Activated T-helper 1 cell treated with anti-CD3 and anti-CD28 coated beads, Interleukin-12 subunit alpha, Interleukin-12 subunit beta, Interleukin-2, Interleukin-4 antibody, amounts not matched to agents 30 ng/mL and 10 ng/mL and 1 ng/mL, durations not matched to agents 14 hours and 24 hours and 36 hours (primary cell): ENCODE measurements at places on chromosomes 16 and 17.
A peak's percentile ranks its signal among the peaks of the same experiment; 100 is the strongest.

DNA sequence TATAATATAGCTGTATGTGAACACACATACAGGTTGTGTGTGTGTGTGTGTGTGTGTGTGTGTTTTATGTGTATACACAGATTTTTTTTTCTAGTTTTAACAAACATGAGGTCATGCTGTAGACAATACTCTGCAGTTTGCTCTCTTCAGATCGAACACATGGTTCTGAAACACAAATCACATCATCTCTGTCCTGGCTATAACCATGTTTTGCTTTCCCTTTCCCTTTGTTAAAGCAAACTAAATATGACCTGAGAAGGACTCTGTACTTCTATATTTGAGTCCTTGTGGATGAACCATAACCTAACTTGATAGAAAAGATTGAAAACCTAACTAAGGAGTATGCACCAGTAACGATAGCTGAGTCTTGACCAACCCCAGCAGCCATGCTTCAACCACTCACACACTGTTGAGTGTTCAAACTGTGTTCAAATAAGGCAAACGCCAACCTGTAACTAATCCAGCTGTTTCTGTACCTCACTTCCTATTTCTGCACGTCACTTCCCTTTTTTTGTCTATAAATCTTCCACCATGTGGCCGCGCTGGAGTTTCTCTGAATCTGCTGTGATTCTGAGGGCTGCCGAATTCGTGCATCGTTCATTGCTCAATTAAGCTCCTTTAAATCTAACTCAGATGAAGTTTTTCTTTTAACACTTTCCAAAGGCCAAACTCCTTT is 303.8 kb downstream of the HS3ST3B1 start:
- DNase-seq: no peak

GRCh38 chr17:41052566-41052965 is 2.5 kb downstream of the KRTAP2-2 start:
- no peak for DNase-seq

GRCh38 chr17:59284317-59284716 is 47.1 kb upstream of the YPEL2 start:
- no peak for DNase-seq

GRCh38 chr16:26396511-26397235 is 670.1 kb upstream of the C16orf82 start:
- DNase-seq: no peak

DNA sequence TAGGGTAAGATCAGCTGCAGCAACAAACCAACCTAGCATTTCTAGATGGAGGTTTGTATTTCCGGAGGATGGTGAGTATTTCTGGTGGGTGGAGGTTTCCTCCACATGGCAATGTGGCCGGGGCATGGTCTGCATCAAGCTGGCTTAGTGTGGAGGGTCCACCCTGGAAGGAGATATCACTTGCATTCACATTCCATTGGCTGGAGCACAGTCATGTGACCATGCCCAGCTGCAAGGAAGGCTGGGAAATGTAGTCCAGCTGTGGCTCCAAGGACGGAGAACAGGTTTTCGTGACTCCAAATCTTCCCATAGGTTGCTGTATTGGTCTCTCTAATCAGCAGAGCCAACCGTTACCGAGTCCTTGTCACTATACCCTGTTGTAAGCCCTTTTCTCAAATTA is 68.7 kb downstream of the RAI1 start:
- DNase-seq: peak; percentile 38

- no peak for DNase-seq
These were observed 15.4 kb upstream of the ZC3H18 start for GRCh38 chr16:88554711-88555264.

- DNase-seq: peak; percentile 81
These were observed at the start of gene KSR1 for GRCh38 chr17:27455914-27456680. TSS of gene KSR1 (plus strand) at chr17:27456448. CDS start at chr17:27456644, 196 bp downstream.

- no peak for DNase-seq
These were observed 13.1 kb downstream of the SLC16A6 start for GRCh38 chr17:68277807-68278206.

- peak; percentile 91 for DNase-seq
These were observed at the start of gene CYB5B for GRCh38 chr16:69424053-69424934. TSS of gene CYB5B (plus strand) at chr16:69424619. CDS start at chr16:69424684, 65 bp downstream.

GRCh38 chr17:81394921-81395599 is at the start of gene BAHCC1:
TSS of gene BAHCC1 (plus strand) at chr17:81395457. CDS start at chr17:81399740, 4,283 bp downstream.
- peak; percentile 62 for DNase-seq

DNA sequence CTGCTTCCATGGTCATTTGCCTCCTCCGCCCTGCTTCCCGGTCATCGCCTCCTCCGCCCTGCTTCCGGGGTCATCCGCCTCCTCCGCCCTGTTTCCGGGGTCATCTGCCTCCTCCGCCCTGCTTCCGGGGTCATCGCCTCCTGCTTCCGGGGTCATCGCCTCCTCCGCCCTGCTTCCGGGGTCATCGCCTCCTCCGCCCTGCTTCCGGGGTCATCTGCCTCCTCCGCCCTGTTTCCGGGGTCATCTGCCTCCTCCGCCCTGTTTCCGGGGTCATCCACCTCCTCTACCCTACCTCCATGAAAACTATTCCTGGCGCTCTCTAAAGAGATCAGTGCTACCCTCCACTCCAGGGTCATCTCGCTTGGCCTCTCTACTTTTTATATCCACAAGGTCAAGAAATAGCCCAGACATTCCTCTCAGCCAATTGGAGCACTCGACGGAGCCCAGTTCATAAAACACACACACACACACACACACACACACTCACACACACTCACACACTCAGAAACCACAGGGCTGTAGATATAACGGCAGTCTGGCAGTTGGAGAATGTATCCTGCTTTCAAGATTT is 44.8 kb downstream of the TRARG1 start:
- no peak for DNase-seq

GRCh38 chr17:74975943-74976342 is 3.4 kb upstream of the HID1 start:
- DNase-seq: no peak

DNA sequence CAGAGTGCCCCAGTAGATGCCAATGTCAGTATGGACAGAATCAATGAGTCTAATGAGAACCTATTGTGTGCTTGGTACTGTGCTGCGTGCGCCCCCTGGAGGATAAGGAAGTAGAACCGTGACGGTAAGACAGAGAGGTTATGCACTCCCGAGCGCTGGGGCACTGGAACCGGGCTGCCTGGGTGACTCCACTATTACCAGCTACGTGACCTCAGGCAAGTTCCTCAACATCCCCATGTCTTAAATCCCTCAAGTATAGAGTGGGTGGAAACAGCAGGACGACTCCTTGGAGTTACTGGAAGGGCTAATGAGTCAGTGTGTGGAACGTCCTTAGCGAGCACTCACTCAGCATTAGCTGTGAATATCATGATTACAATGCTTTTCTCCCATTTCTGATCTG is 16.2 kb downstream of the CHST4 start:
- DNase-seq: peak; percentile 34

DNA sequence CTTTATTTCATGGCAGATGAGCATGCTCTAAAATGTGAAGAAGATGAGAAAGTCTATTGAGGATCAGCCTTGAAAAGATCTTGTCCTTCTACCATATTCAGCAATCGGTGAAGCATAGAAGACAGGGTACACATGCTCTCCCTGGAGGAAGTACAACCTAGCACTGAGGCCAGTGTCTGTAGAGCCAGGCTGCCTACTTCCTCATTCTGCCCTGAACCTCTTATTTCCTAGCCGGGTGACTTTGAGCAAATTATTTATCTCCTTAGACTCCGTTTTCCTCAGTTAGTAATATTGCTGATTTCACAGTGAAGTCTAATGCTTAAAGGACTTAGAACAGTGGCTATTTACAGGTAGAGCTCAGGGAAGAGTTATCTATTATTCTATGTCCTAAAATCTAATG is 58.4 kb downstream of the TMEM100 start:
- no peak for DNase-seq

DNA sequence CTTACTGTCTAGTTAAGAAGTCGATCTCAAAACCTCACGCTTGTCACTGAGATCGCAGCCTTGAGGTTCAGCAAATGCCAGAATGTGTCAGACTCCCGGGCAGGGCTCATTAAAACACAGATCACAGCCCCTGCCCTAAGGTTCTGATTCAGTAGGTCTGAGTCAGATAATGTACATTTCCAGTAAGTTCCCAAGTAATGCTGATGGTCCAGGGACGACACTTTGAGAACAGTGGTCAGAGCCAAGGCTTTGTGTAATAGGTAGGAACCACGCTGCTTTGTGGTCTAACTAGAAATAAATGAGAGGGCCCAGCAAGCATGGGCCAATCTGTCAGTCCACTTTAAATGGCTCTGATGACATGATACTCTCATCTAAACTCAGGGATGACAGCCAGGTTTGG is 228.6 kb downstream of the ZFHX3 start:
- DNase-seq: no peak

- no peak for DNase-seq
These were observed 2.4 kb downstream of the DHRS7B start for GRCh38 chr17:21129023-21129681.

- DNase-seq: no peak
These were observed 90.0 kb downstream of the FOXL1 start for GRCh38 chr16:86668136-86668910.

- DNase-seq: no peak
These were observed 35.0 kb downstream of the GPT2 start for GRCh38 chr16:46918905-46919792.

DNA sequence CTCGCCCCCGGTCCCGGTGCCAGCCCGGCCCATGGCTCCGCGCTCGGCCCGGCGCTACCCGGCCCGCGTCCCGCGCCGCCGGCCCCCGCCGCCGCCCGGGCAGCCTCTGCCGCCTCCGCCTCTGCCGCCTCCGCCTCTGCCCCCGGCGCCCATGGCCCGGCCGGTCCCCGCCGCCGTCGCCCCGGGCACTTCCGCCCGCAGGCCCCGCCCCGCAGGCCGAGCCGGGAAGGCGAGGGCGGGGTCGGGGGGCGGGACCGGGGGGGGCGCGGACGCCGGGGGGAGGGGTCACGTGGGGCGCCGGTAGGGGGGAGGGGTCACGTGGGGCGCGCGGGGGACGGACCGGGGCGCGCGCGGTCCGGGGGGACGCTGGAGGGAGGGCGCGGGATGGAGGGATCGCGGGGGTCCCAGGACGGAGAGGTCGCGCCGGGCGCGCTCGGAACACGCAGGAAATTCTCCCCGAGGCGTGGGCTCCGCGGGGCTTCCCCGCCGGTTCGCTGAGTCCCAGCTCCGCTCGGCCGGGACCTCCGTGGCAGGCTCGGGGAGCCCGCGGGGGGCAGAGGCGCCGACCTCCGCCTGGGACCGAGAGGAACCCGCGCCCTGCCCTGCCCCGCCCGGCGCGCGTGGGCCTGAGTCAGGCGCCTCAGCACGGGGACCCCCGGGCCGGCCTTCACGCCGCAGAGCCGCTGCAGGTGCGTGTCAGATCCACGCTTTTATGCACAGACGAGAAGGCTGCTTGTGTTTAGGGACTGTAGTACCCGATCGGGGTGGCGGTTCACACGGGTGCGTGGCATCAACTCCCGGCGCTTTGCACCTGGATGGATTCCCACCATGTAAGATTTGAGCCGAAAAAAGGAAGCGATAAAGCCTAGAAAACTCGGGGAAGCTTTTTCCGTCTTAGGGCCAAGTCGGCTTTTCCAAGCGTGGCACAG is at the start of gene PGAP6:
TSS of gene PGAP6 (minus strand) at position 190 of the 929 bp plus-strand sequence. CDS start at position 33, 157 bp downstream.
- peak; percentile 55 for DNase-seq

DNA sequence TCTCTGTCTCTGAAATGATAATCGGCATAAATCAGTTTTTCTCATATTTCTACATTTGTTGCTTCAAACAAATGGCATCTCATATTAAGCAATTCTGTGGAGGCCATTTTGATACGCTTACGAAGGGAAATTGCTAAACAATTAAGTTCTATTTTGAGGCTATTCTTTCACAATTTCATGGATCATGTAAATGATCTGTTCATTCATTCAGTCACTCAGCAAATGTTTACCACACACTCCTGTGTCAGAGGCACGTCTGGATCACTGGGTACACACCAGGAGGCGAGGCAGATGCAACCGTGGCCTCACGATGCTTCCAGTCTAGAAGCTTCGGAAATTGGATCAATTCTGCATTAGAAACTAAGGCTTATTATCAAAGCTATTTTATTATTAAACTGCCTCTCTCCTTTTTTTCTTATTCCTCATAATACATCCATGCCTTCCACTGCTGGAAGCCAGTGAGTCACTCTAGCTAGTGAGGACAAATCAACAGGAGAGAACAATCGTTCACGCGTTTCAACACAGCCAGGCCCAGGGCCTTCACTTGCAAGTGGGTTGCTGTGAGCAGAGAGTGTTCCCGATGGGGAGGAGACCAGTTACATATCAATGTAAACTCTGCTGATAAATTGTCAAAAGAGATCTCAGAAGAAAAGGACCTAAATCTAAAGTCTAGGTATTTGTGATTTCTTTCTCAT is 11.3 kb upstream of the SLC39A11 start:
- DNase-seq: no peak

- no peak for DNase-seq
These were observed 3.5 kb downstream of the KCNJ16 start for GRCh38 chr17:70078549-70078948.

DNA sequence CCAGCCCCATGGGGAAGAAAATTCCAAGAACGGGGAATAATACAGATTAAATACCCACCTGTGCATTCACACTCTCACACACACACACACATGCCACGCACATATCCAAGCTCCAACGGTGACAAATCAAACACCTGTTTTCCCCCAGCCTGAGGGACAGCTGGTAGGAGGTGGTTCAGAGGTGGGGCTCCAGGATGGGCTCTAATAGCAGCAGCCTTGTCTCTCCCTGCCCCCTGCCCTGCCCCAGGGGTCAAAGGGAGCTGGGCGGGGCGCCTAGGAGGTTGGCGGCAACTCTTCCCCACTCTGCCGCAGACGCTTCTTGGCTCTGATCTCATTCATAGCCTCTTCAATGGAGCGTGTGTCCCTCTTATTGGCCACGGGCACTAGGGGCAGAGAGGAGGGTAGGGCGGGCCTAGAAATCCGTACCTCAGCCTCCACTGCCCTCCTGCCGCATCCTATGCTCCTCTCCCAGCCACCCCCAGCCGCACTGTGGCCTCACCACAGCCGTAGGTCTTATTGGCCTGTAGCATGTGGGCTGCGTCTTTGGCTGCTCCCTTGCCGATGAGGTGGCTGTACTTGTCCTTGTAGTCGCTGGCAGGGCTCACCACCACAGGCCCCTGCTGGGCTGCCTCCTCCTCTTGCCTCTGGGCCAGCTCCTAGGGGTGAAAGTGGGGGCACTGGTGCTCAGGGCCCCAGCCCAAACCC is 8.2 kb downstream of the SPAG7 start:
- no peak for DNase-seq

DNA sequence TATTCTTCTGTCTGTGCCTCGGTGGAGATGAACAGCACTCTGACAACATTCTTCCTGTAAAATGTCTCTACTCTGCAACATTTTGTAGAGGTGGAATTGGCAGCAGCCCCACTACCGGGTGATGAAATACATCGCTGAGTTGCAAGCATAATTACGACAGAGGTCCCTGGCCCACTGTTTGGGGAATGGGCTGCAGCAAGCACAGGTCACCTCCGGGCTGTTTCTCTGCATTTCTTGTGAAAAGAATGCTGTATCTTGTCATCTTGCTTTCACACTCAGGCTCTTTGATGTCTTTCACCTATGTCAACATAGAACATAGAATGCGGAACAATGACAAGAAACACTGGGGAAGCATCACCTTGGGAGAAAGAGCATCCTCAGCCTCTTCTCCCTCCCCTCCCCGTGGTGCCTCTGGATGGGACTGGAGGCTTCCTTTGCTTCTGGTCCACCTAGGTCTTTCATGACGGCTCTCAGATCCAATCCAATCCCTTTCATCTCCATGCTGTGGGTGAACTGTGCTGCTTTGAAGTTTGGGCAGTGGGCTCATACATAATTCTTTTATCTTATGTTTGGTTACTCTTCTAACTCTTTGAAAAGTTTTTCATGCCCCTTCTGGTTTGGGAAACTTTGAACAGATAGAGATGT is 265.0 kb downstream of the PHKB start:
- no peak for DNase-seq
